Stimulated activated CD8-positive, alpha-beta memory T cell treated with anti-CD3 and anti-CD28 coated beads, Interleukin-7, amount 100 ng/mL, for 4 hours (primary cell): ENCODE measurements at places on chromosomes 2 and 18.
A peak's percentile ranks its signal among the peaks of the same experiment; 100 is the strongest.

DNA sequence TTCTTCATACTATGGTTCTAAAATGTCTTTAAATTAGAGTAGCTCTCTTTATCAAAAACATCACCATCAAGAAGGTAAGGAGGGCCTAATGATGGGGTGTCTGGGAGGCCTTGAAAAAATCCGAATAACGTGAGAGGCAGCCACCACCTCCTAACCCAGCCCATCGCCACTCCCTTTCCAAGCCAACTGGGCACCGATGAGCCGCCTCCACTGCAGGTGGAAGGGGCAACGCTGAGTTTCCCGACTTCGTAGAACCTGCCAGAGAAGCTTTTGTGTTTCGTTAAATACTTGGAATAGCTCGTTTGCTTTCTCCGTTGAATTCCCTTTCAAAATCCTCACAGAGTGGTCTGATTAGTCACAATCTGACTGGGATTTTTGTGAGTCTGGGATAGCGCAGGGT, 22.0 kb upstream of the RPL31 start:
- no peak for DNase-seq

GRCh38 chr2:147331790-147332419, 512.9 kb upstream of the ACVR2A start:
- DNase-seq, result no peak

DNA sequence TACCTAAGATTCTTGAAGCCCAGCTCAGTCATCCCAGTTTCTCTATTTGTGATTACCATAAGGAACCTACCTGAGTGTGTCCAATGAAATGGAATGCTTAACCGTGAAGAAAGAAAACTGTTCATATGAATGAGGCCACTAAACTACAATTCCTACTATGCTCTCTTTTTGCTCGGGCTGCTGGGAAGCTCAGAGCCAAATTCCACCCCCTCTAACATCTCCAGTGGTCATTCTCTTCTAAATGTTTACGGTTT, 8.3 kb downstream of the MYCN start:
- DNase-seq, result no peak

- DNase-seq, result no peak
These were observed 886.7 kb downstream of the SUCLG1 start for GRCh38 chr2:83572400-83572799.

DNA sequence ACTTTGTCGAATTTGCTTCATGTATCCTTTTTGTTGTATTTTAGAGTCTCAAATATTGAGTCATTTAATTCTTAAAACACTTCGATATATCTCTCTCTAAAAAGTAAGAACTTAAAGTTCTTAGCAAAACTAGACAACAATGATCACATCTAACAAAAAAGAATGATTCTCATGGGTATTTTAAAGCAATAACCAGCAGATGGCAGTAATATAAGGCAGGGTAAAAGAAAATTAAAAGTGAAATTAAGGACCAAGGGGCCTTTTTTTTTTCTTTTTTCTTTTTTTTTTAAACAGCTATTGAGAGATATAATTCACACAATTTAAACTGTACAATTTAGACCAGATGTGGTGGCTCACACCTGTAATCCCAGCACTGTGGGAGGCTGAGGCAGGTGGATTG, 9.9 kb upstream of the AOX1 start:
- no peak for DNase-seq

GRCh38 chr18:48541026-48541746, 2.4 kb downstream of the CTIF start:
- DNase-seq, result no peak

GRCh38 chr18:36576339-36576738, 252.5 kb downstream of the TPGS2 start:
- no peak for DNase-seq

DNA sequence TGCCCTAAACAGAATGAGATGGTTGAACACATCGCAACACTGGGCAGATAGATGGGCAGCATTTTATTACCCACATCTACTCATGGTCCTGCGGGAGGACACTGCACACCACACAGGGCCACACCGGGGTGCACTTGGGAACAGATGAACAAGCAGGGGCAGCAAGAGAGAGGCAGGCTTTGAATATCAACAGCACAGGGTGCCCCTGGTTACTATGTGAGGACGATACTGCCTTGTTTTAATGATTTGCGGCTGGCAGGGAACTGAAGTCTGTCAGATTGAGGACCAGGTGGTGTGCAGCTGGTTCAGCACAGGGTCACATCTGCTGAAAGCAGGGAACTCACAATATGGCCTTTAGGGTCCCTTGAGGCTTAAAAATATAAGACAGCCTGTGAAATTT, 195.7 kb downstream of the PIEZO2 start:
- DNase-seq, result no peak

DNA sequence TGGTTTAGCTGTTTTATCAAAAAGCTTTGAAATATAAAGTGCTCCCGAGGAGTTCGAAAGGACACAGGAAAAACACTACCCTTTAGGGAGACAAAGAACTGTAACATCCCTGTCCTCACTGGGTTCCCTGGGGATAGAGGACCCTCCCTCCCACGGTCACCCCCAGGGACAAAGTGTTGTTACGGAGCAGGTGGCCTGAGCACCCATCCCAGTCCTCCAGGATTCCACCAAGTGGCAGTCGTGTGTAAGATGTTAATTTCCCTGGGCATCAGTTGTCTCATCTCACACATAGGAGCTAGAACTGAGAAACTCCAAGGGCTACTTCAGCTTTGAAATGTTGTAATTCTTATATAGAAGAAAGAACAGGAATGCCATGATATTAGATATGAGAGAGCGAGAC, 137.7 kb downstream of the ALK start:
- no peak for DNase-seq

DNA sequence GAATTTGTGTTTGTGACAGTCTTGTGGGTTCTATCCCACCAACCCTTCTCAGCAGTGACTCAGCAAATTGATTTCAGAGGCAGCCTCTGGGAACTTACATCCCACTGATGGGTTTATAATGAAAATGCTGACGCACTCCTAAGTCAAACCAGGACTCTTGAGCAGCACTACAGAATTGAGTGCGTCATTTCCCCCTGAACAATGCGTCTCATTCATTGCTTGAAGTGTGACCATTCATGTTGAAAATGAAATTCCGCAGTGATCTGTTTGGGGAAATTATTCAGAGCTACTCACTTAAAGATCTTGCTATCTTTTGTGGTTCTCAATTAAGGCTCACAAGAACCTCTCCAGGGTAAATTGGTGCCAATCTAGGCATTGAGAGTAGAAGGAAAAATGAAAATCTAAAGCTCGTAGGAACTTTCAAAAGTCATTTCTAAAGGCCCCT, 417.7 kb upstream of the SLC14A2 start:
- DNase-seq, result no peak

DNA sequence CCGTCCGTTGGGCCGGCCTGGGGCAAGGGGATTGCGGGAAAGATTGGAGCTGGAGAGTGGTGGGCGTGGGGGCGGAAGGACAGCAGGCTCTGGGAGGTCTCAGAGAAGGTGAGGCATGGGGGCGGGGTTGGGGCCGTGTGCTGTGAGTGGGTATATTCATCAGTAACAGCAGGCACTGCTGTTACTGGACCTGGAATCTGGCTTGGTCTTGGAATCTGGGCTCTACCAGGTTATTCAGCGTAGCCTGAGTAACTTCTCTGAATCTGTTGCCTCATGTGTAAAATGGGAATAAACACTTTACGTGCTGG, 435 bp downstream of the RNF181 start:
- DNase-seq, result no peak

DNA sequence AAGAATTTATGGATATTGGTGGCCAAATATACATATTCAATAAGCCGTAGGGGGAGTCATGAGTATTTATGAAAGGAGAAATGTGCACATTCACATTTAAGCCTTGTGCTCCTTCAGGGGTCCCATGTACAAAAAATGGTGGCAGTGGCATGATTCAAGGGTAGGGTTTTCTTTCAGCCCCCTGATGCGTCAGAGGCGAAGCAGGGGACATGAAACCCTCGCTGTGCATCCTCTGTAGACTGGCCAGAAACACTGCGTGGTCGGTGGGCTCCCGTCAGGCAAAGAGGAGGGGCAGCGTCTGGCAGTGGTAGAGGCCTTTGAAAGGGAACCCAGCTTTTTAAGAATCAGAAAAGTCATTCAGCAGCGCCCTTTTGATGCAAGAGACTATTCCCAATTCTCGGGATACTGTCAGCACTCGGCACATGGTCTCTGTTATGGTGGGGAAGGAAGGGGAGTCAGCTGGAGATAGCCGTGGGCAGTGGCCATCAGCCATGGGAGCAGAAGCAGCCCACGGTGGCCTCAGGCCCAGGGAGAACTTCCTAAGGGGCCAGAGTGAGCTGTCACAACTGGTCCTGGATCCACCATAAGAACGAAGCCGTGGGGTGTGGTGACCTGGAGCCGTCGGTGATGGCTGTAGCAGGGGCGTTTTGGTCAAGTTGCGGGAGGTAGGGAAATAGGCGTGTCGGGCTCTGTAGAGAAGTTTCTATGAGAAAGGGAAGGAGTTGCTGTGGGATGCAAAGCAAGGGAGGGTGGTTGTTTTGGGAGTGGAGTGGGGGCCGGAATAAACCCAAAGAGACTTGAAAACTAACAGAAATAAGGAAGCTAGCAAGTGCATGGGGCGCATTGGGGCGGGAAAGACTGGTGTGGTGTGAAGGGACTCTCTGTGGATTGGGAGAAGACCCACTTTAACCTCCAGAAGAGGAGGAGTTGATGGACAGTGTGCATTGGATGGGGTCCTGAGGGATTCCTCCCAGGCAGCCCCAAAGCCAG, 95.6 kb downstream of the SH3BP4 start:
- no peak for DNase-seq

GRCh38 chr2:37585295-37585908, 86.0 kb downstream of the CDC42EP3 start:
- DNase-seq, result peak; percentile 55

GRCh38 chr18:59535055-59535454, 162.2 kb downstream of the CCBE1 start:
- no peak for DNase-seq

DNA sequence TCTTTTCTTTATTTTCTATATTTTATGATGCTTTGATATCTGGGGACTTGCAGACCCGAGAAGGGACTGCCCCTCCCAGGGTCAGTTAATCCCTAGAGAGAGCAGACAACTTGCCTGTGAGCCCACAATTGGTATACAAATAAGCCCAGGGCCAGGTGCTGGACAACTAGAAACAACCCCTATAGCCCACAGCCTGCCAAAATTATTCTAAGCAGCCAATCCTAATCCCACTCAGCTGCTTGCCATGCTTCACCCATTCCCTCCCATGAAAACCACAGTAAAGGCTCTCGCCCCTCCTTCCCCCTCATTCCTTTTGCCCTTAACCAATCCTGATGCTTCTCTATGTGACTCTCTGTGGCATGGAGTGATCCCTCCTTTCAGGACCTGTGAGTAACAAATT, 380.7 kb downstream of the RBM43 start:
- DNase-seq, result no peak

DNA sequence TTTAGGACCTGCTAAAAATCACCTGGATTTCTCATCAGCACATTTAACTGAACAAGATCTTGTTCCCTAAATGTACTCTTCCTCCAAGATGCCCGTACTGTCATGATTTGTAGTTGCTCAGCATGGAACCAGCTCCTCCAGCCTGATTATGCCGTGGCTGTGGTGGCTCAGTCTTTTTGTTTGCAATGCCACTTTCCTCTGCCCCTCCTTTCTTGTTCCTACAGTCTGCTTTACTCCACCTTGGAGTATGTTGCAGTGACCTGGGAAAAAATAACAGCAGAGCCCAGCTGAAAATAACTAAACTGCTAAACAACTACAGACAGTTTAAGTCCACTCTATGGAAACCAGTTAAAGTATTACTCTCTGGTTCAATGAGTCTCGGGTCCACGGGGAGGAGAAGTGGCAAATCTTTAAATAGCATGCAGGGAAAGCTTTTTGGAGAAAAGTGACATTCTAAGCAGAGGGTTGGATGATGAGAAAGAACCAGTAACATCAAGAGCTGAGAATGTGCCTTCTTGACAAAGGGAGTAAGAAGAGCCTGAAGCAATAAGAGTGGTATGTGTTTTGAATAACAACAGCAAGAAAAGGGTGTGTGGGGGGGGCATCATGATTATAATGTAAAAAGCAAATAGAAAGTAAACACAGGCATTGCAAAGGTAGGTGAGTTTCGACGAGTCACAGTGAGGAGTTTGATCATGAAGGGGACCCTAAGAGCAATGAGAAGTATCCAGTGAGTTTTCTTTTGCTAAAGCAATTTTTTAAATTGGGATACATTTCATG, 225.7 kb downstream of the TMX3 start:
- no peak for DNase-seq

DNA sequence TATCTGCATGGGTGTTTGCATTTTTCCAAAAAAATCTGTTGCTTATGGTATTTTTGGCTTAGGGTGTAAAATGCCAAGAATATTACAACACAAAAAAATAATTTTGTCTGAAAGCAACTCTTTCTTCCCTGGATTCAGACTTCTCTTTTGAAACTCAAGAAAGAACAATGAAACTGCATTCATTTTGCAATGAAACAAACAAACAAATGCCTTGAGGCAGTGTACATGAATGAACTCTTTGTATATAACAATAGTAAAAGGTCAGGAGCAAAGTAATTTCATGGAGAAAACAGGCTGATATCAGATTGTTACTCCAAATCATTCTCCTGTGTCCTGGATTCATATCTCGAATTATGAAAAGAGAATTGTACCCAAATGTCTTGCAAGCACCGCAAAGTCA, 301.6 kb upstream of the CDH20 start:
- DNase-seq, result no peak

GRCh38 chr18:6743999-6744398, 14.5 kb downstream of the ARHGAP28 start:
- no peak for DNase-seq

DNA sequence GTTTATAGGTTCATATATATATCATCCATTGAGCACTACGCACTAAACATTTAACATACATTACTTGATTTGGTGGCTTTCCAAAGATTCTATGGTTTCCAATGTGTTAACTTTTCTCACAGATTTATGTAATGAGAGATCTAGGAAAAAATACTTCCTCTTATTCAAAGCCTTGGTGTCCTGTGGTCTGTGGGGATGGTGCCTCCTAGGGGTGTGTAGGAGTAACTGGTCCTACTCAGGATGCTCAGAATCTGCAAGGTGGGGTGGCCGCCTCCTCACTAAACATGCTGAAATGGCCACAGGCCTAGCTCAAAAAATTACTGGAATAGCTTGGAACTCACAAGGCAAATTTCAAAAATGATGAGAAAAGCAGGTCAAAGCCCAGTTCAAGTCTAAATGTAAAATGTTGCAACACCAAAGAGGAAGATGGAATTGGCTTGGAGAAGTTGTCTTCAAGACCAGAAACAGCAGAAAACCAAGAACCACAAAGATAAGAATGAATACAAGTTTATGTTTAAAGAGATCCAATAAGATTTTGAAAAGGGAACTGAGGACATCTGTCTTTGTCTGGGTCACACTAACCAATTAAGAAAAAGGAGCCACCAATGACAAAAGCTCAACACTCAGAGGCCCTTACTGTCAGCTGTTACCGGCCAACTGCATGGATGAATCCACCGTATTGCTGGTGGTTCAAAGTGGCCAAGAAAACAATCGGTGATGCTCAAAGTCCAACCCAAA, 11.5 kb downstream of the GPR55 start:
- DNase-seq, result no peak

- no peak for DNase-seq
These were observed 77.4 kb downstream of the MERTK start for GRCh38 chr2:111975819-111976218.

DNA sequence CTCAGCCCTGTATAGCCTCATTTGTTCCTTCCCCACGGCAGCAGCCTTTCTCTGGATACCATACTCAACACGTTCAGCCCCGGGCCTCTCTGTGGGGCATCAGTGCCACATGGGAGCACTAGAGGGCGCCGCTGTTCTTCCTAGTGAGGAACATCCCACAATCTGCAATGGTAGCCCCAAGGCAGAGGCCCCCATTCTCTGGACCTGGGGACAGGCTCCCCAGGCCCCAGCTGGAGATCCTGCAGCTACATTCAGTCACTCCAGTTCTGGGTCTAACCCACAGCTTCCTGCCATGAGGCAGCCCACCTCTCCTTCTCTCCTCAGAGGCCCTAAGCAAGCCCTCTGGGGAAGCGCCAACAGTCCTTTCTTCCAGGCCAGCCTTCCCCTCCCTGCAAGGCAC, 14.2 kb upstream of the SFXN5 start:
- DNase-seq, result peak; percentile 72
